ENCODE measurements at places on chromosomes 11 and 22.

DNA sequence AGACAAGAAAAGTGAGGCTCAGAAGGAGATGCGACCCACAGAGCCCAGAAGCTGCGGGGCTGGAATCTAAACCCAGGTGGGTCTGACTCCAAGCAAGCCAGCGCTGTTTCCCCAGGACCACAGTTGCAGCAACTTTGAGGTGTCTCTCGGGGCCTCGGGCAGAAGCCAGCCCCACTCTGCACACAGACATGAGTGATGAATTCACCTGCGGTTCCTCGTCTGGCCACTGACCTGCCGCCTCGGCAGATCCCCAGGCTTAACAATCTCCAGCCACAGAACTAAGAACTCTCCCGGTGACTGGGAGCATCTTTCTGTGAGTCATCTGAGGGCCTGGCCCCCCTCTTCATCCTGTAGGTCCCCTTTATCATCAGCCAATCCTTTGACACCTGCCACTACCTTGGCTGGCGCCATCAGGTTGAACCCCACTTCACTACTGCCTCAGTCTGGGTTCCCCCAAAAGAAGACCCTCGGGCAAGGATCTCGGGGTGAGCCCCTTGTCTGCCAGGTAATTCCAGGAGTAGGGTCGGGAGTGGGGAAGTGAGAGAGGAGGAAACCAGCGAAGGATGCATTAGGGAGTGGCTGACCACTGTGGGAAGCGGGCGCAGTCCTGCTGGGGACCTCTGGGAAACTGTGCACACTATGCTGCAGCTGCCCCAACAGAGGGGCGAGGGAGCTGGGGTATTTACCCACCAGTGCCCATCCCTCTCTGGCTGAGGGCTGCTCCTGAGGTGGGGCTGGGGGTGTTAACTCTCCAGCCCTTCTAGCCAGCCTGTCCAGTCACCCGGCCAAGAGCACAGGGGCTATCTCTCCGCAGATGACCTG lies 33.0 kb upstream of the MN1 start:
- DNase-seq = no peak

DNA sequence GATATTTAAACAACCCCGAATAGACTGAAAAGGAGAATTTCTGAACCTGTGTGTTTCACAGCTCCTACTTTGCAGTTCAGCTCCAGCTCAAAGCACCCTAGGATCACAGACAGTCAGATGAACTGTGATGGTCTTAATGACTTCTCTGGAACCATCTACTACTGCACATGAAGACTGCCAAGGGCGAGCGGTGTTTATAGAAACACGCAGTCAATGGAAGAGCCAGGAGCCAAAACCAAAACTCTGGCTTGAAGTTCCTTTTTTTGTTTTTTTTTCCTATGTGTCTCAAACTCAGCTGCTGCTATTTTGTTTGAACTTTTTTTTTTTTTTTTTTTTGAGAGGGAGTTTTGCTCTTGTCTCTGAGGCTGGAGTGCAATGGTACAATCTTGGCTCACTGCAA lies 382.6 kb upstream of the SYN3 start:
- no peak for DNase-seq

DNA sequence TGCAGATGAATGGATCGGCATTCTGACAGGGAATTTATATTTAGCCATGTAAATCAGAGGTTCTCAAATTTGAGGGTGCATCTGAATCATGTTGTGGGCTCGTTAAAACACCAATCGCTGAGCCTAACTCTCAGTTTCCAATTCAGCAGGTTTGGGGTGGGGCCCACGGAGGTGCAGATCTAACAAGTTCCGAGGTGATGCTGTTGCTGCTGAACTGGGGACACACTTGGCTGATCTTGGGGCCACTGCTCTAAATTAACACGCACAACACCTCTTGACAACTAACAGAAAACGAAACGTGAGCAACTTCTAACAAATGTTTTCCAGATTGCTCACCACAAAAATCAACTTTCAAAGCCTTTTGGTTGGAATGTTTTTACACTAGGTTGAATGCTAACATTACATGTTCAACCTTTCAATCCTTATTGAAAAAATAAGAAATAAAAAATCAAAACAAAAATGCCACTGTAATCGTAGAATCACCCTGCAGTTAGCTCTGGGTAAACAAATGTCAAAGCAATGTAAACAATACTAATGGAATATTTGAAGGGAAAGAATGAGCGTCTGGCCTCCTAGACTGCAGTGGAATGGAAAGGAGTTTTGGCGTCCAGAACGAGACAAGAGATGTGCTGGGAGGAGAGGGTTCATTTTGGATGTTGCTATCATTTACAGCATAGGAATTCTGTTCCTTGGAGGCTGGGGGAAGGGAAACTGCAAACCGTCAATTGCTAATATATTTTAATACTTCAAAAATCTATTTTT lies 68.3 kb upstream of the SLC6A5 start:
- no peak for DNase-seq

GRCh38 chr11:103378931-103379330 lies 269.7 kb downstream of the DYNC2H1 start:
- no peak for DNase-seq

- DNase-seq = no peak
Measured at GRCh38 chr11:27740362-27741013, 40.2 kb upstream of the BDNF start.

DNA sequence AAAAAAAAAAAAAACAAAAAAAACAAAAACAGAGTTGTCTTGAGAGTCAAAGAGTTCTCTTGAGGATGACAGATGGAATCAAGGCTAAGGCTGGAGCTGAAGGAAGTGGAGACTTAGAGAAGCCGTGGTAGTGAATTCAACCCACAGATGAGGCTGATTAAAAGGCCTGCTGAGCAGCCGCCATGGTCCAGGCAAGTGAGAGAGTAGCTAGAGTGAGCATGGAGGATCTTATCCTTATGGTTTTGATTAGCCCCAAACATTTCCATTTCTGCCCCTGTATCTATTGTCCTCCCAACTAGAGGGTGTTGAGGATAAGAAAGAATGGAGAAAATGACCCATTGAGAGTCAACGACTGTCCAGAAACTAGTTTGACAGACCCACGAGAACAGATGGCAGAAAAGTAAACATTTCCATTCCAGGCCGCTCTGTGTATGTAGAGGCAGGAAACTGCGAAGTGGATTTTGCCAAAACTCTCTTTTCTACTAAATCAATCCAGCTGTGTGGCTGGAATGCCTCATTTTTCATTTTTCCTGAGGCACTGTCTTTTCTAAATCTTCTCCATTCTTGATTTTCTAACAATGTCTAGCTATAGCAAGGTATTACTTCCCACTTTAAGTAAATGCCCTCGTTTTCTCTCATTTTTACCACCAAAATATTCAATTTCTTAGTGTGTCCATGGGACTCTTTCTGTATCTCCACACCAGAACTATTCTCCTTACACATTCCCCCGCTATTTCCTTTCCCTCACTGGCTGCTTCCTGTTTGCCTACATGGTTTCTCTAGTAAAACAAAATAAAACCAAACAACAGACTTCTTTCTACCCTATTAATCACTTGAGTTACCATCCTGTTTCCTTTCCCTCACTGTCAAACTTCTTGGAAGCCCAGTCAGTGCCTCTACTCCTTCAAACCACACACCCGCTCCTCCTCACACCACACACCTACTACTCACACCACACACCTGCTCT lies 5.4 kb upstream of the MMP8 start:
- no peak for DNase-seq

- DNase-seq = no peak
Measured at GRCh38 chr11:80637571-80637970, 1196.7 kb upstream of the TENM4 start.

DNA sequence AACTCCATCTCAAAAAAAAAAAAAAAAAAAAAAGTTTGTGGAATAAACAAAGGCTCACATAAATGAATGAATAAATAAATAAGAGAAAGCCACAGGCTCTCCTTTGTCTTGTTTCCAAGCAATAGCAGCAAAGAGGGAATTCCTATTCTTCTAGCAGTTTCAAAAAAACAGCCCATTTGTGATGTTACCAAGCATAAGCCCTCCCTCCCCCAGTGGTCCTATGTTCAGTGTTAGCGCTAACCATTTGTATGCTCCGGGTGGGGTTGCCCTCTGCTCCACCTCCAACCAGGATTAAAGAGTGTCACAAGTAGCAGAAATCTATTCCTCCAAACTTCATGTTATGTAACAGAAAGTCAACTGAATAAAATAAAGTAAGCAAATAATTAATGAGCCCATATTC lies 1215.0 kb upstream of the TENM4 start:
- DNase-seq = no peak

DNA sequence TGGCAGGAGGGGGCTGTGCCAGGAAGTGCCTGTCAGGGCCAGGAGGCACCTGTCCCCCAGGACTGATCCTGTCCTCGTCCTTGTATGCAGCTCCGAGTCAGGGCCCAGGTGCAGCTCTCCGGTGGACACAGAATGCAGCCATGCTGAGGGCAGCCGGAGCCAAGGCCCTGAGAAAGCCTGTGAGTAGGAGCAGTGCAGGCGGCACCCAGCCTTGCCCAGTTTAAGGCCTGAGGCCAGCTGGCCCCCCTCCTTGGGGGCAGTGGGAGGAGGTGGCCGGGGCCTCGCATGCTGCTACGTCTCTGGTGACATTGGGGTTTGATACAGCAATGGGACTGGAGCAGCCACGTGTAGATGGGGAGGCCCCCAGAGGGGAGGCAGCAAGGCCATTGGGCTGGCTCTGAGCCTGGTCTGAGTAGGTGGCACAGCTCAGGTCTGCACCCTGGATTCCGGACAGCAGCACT lies 34.9 kb downstream of the SBF1 start:
- DNase-seq = no peak

DNA sequence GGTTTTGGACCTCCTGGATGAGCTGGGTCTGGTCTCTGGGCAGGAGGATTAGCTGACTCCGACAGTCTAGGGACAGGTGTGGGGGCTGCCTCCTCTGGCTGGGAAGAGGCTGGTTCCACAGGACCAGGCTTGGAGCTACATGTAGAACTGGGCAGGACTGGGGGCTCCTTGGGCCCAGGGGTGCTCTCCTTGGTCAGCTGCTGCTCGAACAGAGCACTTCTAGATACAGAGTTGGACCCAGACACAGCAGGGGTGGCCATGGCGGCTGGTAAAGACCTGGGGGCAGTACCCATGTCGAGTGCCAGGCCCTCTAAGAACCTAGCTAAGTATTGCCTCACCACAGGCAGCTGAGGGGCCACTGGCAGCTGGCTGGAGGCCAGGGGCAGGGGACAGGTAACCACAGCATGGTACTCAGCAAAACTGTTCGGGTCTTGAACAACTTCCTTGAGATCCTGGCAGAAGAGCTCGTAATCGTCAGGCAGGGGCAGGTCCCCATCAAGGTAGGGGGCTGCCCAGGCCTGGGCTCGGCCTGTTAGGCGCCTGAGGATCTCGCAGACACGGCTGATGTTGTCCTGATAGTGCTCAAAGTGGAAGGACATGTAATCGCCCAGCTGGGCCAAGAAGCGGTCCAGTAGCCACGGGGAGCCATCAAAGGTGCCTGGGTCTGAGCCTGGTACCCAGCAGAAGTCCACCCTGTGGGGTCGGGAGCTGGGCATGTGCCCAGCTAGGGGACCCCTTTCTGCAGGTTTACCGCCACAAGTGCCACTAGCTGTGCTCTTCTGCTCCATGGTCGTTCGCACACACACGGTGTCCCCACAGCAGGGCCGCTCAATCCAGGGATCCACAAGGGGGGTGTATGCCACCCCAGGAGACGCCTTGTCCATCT lies 3.1 kb downstream of the GNB1L start:
- DNase-seq = no peak

DNA sequence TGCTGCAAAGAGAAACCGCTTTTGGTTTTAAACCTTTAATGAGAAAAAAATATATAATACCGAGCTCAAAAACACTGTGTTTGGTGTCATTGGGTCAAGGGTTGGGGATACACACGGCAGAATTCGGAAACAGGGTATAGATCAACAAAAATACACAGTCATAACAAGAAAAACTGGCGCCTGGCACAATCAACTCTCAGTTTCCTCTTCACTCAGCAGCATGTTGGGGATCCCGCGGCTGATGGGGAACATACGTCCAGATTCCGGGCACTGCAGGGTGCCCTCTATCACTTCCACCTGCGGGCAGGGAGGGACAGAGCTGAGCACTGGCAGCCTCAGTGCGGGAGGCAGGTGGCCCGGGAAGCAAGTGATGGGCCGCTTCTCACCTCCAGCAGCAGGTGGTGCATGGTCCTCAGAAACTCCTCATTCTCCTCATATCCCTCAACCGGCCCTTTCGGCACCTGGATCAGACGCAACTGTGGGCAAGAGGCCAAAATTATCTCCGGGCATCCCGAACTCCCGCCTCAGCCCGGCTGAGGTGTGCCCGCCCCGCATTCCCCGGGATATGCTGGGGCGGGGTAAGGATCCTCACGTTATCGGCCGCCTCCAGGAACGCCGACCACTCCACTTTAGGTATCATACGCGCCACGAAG lies 561 bp downstream of the TRMT112 start:
- DNase-seq = no peak

DNA sequence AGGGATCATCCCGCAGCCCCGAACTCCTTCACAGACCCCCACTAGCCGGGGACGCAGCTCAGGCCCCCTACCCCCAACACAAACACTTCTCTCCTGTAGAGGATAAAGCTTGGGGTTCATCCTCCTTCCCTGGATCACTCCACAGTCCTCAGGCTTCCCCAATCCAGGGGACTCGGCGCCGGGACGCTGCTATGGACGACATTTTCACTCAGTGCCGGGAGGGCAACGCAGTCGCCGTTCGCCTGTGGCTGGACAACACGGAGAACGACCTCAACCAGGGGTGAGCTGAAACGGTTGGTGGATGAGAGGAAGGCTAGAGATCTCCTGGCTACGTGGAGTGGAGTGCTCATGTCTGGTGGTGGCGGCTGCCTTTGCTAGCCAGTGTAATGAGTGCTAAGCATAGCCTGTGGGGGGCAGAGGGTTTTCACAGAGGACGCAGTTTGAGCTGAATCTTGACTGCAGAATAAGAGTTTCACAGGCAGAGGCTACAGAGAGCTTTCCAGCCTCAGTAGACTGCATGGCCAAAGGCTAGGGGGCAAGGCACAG lies 580 bp downstream of the ILK start:
- DNase-seq = peak; percentile 57

GRCh38 chr11:33553486-33553885 lies 147.1 kb downstream of the C11orf91 start:
- no peak for DNase-seq

DNA sequence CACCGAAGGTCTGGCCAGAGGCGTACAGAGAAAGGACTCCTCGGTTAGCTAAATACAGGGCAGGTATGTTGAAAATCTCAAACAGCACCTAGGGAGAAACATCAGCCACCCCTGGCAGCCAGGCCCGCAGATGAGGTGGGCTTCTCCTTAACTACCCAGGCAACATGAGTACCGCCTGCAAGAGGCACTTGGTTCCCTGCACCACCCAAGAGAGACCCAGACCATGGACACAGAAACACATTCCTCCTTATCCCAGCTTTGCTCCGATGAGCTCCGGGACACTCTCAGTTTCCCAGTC lies 53.0 kb downstream of the DHCR7 start:
- DNase-seq = no peak

DNA sequence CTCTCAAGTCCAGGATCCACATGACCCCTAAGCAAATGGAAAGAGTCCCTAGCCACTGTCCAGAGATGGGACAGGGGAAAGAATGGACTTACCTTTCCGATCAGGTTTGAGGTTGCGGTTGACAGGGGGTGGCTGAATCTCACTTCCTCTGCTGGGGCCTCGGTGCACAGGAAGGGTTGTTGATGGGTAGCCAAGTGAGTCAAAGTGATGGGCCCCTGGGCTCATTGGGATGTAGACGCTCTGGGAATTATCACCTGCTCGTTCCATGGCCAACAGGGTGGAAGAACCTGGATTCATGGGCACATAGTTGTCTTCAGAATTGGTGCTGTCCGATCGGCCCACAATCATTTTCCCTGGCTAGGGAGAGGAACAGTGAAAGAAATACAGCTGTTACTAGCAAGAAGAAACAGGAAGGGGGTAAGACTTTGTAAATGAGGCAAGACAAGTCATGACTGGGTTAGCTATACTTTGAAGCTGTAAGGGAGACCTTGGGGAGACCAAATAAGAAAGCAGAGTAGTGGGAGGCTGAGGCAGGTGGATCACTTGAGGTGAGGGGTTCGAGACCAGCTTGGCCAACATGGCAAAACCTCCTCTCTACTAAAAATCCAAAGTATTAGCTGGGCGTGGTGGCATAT lies 34.7 kb downstream of the USP35 start:
- no peak for DNase-seq
